NCI-H510A treated with DMSO at 0.1 percent for 48 hours (cell line): ENCODE measurements at places on chromosomes 7 and 10.

- no peak for DNase-seq
These were observed 32.2 kb downstream of the LRRC72 start for GRCh38 chr7:16558761-16559302.

DNA sequence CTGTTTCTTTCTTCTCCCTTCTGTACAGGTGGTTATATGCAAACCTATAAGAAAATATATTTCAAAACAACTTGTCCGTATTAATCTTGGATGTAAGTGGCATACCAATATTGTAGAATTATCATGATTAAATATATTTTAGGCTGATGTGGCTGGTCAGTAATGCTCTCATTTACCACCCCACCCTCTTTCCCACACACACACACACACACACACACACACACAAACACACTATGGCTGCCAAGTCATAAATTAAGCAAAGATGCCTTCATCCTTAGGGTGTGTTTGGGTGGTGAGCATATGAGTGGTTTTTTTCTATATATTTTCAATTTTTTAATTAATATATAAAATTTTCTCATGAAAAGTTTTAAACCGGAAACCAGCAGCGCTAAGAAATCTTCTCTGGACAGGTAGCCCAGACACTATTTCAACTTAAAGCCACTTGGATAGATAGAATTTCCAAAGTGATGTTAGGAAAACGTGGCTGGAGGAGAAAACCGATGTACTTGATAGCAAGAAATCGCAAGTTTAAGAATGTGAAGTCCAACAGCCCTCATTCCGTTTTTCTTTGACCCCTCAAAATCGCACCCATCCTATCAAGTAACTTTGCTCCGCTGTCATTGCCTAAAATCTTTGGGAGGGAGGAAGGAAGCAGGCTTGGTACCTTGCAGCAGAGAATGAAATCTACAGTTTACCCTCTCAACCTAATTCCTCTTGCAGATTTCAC is 171.7 kb downstream of the FAM107B start:
- no peak for DNase-seq

DNA sequence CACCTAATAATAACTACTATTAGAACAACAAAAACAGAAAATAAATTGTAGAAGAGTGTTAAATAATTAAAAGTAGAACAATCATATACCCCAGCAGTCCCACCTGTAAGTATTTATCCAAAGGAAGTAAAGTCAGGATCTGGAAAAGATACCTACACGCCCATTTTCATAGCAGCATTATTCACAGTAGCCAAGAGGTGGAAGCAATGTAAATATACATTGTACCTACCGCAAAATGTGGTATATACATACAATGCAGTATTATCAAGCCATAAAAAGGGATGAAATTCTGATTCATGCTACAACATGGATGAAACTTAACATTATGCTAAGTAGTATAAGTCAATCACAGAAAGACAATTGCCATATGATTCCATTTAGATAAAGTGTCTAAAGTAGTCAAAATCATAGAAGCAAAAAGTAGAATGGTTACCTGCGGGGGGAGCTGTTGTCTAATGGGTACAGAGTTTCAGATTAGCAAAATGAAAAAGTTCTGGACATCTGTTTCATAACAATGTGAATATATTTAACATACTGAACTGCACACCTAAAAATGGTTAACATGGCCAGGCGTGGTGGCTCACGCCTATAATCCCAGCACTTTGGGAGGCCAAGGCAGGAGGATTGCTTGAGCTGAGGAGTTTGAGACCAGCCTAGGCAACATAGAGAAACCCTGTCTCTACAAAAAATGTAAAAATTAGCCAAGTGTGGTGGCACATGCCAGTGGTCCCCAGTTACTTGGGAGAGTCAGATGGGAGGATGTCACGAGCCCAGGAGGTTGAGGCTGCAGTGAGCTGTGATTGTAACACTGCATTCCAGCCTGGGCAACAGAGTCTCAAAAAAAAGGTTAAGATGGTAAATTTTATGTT is 6.0 kb upstream of the TMED4 start:
- peak; percentile 52 for DNase-seq

DNA sequence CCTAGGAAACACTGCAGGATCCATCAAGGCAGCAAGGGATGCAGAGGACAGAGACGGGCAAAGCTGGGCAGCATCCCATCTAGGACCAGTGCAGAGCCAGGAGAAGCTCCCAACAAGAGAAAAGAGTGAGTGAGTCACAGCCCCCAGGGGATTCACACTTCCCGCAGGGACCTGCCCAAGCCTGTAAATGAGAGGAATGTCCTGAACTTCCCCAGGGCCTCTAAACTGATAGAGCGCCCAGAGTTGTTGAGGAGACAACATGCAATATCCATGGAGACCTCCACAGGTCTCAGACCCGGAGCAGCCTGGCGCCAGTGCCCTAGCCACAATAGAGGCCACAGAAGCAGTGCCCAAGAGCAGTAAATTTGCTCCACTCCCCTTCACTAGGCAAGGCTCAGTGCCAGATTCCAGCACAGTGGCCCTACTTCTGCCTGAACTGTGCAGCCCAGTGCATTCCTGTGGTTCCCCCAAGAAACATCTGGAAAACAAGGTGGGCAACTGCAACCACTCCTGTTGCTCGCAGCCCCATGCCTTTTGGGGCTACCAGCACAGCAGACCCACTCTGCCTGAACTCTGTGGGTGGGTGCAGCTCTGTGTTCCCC is 567.5 kb downstream of the POM121L12 start:
- no peak for DNase-seq

- peak; percentile 55 for DNase-seq
These were observed 89.2 kb downstream of the DYNC2I1 start for GRCh38 chr7:158945519-158945918.
